SK-N-DZ (cell line): ENCODE measurements at places on chromosomes 16 and 17.

- peak; percentile 92 for DNase-seq
Measured at GRCh38 chr17:43398724-43399595, at the start of gene ARL4D. ARL4D (plus strand) TSS chr17:43398993; CDS start chr17:43399733, 740 bp downstream.

DNA sequence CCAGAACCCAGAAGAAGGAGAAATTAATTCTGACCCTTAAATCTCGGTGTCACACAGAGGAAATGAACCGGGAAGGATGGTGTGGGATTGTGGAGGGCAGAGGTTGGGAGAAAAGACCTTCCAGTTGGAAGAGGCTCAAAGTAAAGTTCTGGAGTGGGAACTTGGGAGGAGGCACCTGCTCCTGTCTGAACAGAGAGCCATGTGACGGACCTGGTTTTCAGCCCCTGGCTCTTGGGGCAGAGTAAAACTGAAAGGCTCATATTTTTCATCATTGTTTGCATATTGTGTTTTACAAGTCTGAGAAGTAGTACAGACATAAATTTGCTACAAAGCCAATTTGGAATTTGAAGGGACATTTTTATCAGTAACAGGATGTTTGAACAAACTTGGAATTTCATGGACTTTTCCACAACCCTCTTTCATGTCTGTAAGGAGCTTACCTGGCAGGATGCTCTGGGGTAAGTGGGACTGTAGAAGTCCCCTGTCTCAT, 24.4 kb upstream of the SEC14L1 start:
- DNase-seq, result no peak

DNA sequence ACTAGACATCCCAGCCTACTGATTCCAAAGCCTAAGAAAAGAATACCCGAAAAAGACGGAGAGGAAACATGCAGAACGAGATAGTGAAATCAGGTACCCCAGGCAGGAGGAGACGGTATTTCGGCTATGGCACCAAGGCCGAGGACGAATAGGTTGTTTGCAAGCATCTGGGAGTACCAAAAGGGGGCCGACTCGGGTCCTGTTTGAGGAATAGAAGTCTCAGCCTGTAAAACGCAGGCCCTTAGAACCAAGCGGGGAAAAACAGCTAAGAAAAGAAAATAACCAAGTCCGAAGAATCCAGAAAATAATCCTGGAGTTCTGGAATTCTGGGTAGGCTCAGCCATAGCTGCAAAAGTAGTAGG, 537 bp downstream of the SLC35B1 start:
- no peak for DNase-seq

- peak; percentile 7 for DNase-seq
Measured at GRCh38 chr17:51869387-51869786, 289.1 kb downstream of the CA10 start.

GRCh38 chr16:10245002-10245401, 62.8 kb upstream of the GRIN2A start:
- no peak for DNase-seq

- DNase-seq, result no peak
Measured at GRCh38 chr16:59826767-59827166, 1092.7 kb upstream of the GOT2 start.

DNA sequence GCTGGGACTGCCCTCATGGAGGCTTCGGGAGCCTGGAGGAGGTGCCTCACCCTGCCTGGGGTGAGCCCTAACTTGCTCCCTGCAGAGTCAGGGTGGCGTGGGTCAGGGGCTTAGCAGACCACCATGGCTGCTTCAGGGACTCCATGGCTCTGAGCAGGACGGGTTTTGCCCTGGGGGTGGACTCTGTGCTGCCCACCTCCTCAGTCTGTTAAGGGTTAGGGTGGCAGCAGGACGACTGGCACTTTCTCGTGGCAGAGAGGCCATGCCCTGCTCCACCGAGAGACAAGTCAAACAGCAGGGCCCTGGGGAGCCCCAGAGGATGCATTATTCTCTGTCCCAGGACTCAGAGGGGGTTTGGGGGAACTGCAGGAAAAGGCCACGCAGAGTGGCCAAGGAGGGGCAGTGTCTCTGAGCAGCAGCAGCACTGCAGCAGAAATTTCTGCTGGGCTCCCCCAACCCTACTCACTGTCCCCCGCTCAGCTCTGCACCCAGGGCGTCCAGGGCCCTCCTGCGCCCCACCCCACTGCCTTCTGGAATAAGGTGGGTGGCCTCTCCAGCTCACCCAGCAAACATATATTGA, 1.8 kb upstream of the PRSS22 start:
- DNase-seq, result no peak

GRCh38 chr17:41393294-41393693, 4.1 kb downstream of the KRT31 start:
- no peak for DNase-seq
